ENCODE measurements at places on chromosomes 6 and 20. TPM values are rescaled to one million over a fixed set of nuclear protein-coding genes. Genes with fewer than 3 reads are reported as not detected.

GRCh38 chr6:37673436-37673835 lies 24.2 kb downstream of the MDGA1 start:
- no peak for DNase-seq

The TSBP1 gene
- not detected for total RNA-seq

The NDUFAF4 gene
- 36.5 TPM for total RNA-seq

The ARHGAP18 gene
- 15.6 TPM for total RNA-seq

The SMLR1 gene
- total RNA-seq: not detected

DNA sequence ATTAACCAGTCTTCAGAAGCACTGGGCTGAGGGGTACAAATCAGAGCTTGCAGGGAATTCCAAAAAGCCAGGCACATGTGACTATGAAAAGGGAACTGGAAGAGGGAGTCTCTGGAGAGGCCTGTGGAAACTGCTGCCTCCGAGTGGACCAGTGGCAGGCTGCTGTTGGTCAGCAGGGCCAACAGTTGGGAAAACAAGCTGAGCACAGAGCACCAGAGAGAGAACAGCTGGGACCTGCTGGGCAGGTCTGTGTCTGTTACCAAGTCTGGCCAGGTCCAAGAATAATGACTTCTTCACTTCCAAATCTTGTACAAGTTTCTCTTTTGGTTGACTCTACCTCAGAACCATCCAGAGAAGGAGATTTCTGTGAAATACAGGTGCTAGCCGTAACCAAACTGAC lies 81.4 kb downstream of the LIN28B start:
- DNase-seq: no peak

All from ureter (tissue), 1 donor.